ENCODE measurements at places on chromosomes 7 and 10. TPM values are rescaled to one million over a fixed set of nuclear protein-coding genes. Genes with fewer than 3 reads are reported as not detected.

DNA sequence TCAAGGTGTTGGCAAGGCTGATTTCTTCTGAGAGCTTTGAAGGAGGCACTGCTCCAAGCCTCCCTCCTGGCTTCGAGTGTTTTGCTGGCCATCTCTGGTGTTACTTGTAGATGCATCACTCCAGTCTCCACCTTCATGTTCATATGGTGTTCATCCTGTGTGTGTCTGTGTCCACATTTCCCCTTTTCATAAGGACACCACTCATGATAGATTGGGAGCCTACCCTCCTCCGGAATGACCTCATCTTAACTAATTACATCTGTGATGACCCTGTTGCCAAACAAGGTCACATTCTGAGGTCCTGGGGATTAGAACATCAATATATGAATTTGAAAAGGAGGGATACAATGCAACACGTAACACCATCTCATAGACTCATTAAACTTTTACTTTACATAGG is 119.0 kb downstream of the CREB5 start:
- peaks cover 4% of the 10 kb centered on the region for H3K27me3 ChIP-seq
- peak overlapping the region; percentile 61 for H3K27ac ChIP-seq
- H3K4me3 ChIP-seq = no peak overlapping the region
- no peak for DNase-seq
- H3K36me3 ChIP-seq = no peaks in the 10 kb centered on the region

DNA sequence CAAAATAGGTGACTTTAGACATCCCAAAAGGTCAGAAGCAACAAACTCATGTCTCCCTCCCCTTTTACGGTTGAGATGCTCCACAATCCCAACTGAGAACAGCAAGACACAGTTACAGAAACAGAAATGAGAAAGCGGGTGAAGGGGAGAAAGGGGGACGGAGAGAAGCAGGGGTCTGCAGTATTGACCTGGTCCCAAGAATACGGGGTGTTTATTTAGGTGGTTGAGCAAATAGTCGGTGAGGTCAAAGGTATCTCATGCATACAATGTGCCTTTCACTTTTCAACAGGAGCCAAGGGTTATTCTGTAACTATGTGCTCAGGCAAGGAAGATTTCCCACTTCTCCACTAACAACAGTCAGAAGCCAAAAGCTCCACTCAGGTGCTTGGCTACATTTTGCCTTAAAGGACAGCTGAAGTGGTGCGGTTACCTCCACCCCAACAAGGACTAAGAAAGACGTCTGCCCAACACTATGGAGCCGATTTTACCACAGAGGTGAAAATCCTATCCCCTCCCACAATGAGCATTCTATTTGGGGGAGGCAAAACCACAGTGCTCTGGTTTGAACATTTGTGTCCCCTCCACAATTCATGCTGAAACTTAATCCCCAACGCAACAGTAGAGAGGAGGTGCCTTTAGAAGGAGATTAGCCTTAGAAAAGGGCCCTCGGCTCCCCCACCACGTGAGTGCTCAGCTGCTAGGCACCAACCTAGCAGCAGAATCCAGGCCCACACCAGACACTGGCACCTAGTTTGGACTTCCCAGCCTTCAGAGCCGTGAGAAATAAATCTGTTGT is 77.9 kb downstream of the PARD3 start:
- H3K4me1 ChIP-seq = peaks cover 19% of the 10 kb centered on the region
- H3K27ac ChIP-seq = no peak overlapping the region
- H3K36me3 ChIP-seq = no peaks in the 10 kb centered on the region
- DNase-seq = no peak
- no peak overlapping the region for H3K4me3 ChIP-seq

DNA sequence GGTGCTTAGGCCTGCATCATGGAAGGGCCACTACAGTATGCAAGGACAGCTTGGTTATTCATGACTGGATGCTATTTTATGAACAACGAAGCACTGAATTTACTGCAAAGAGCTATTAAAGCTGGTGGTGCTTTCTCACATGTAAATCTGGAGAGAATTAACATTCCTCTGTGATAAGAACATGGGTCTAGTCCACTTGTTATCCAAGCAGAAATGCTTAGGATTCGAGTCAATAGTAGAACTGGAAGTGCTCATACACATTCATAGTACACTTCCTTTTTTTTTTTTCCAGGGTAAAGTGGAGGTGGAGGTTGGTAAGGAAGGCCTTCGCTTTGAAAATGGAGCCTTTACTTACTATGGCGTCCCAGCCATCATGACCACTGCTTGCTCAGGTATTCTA is 35.0 kb downstream of the CNNM1 start:
- DNase-seq = no peak
- no peak overlapping the region for H3K4me3 ChIP-seq
- H3K27me3 ChIP-seq = peaks cover 18% of the 10 kb centered on the region
- no peaks in the 10 kb centered on the region for H3K4me1 ChIP-seq

DNA sequence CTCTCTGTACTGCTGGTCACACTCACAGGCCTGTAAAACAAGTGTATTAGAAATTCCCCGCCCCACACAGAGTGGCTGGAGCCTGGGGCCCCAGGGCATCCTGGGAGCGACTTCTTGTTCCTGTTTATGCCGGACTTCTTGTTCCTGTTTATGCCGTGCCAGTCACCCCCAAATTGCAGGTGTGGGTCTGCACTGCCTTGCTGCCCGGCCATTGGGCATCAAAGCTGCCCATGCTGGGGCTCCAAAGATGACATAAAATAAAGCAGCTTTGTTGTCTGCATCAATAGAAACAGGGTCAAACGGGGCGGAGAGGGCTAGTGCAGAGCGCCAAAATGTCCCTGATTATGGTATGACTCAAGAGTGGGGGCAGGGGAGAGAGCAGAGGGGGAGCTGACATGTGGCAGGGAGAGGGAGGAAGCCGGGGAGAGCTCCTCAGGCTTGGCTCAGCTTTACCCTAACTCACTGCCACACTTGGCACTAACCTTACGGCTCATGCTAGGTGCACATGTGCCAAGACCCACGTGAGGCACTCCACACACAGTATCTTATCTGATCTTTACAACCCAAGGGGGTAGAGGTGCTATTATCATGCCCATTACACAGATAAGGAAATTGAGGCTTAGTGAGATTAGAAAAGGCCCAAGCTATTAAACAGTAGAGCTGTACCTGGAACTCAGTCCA is 98.4 kb downstream of the PIP4K2A start:
- no peak for DNase-seq
- peaks cover 35% of the 10 kb centered on the region for H3K4me1 ChIP-seq
- no peak overlapping the region for H3K27ac ChIP-seq
- no peaks in the 10 kb centered on the region for H3K36me3 ChIP-seq
- no peaks in the 10 kb centered on the region for H3K27me3 ChIP-seq

DNA sequence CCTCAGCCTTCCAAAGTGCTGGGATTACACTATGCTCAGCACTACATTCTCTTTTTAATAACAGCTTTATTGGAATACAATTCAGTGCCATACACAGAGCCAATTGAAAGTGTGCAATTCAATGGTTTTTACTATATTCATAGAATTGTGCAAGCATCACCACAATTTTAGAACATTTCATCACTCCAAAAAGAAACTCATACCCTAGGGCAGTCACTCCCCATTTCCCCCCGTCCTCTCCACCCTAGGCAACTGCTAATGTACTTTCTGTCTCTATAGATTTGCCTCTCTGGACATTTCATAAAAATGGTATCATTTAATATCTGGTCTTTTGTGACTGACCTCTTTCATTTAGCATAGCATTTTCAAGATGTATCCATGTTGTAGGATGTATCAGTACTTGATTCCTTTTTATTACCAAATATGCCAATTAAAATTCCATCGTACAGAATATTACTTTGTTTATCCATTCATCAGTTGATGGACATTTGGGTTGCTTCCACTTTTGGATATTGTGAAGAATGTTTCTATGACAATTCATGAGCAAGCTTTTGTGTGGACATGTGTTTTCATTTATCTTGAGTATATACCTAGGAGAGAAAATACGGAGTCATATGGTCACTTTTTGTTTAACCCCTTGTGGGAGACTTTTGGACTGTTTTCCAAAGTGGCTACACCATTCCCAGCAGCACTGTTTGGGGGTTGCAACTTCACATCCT is 6.3 kb upstream of the XPNPEP1 start:
- no peak for DNase-seq
- no peaks in the 10 kb centered on the region for H3K36me3 ChIP-seq
- H3K4me1 ChIP-seq = peaks cover 5% of the 10 kb centered on the region
- H3K4me3 ChIP-seq = no peak overlapping the region
- H3K27ac ChIP-seq = no peak overlapping the region
- H3K27me3 ChIP-seq = no peaks in the 10 kb centered on the region

DNA sequence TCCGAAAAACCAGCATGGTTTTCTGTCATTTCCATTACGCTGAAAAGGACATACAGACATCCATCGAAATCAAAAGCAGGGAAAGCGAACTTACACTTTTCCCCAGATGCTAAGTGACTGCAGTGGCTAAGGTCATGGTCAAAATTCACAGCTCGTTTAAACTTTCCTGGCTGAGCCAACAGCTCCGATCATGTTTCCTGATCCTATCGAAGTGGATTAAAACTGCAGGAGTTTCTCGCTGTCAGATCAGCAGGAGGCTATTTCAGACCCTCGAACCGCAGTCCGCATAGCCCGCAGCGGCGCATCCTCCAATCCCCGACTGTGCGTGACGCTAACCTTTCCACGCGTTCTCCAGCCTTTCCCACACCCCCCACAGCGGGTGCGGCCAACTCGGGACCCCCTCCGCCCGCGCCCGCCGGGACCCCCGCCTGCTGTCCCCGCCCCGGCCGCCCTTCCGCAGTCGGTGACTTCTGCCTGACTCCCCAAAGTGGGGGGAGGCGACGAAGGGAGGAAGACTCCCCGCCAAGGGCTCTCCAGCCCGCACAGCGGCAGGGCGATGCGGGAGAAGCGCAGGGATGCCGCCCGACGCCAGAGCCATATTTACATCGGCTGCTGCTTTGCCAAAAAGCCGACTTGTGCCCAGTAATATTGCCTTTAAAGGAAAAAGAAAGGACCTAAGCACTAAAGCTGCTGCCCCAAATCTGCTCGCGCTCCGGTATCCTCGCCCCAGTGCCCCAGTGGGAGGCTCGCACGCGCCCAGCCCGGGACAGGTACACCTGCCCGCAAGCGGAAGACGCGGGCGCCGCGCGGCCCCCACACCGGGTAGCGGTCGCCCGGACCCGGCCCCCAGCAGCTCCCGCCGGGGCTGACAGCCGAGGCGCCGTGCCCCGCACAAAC is 1.2 kb downstream of the PIP4K2A start:
- H3K27me3 ChIP-seq = no peaks in the 10 kb centered on the region
- no peaks in the 10 kb centered on the region for H3K36me3 ChIP-seq
- H3K27ac ChIP-seq = no peak overlapping the region
- H3K4me3 ChIP-seq = peak overlapping the region; percentile 89

DNA sequence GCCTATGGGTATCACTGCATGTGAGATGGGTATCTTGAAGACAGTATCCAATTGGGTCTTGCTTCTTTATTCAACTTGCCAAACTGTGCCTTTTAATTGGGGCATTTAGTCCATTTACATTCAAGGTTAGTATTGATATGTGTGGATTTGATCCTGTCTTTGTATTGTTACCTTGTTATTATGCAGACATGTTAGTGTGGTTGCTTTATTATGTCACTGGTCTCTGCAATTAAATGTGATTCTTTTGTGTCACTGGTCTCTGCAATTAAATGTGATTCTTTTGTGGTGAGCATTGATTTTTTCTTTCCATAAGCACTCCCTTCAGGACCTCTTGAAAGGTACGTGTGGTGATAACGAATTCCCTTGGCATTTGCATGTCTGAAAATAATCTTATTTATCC is 357.8 kb upstream of the STEAP1 start:
- no peaks in the 10 kb centered on the region for H3K4me1 ChIP-seq
- no peak overlapping the region for H3K27ac ChIP-seq
- no peaks in the 10 kb centered on the region for H3K36me3 ChIP-seq
- no peak for DNase-seq
- H3K27me3 ChIP-seq = no peaks in the 10 kb centered on the region

DNA sequence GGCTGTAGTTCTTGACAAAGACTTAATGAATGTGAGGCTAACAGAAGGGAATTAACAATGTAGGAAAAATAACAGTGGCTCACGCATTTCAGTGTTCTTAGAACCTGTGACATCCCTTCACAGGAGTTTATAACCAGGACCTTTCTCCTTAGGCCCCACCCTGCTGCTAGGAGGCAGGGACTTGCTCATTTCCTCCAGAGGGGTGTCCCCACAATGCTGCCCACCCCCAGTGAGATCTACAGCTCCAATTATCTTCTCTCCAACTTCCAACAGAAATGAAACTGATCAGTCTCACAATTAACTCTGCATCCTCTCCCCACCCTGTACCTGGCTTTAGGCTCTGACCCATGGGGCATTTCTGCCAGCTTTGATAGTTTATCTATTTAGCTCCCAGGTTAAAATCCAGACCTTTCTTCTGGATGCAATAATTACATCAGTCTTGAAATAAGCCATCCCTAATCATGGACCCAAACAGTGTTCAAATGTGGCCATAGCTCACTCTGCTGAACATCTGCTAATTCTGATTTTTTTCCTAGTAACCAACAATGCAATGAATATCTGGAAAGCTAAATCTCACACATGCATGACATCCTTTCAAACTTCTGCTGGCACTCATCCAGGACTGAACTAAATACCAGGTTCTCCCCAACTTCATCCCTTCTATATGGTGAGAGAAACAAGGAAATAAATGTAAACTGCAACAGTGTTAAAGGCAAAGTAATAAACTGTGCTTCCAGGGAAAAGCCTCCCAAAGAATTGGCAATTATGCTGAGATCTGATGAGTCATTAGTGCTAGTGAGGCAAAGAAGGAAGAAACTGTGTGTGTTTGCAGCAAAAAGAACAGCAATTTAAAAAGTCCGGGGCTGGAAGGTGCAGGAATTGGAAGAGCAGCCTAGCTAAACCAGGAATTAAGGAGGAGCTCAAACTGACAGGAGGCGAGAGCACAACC is 64.6 kb downstream of the HERPUD2 start:
- DNase-seq = peak; percentile 42
- H3K27me3 ChIP-seq = no peaks in the 10 kb centered on the region
- H3K4me3 ChIP-seq = no peak overlapping the region
- H3K4me1 ChIP-seq = peaks cover 5% of the 10 kb centered on the region

- no peaks in the 10 kb centered on the region for H3K4me1 ChIP-seq
- DNase-seq = peak; percentile 58
- H3K27ac ChIP-seq = no peak overlapping the region
- H3K27me3 ChIP-seq = peaks cover 18% of the 10 kb centered on the region
- H3K36me3 ChIP-seq = no peaks in the 10 kb centered on the region
Measured at GRCh38 chr7:130277763-130278643, 11.3 kb downstream of the CPA2 start.

DNA sequence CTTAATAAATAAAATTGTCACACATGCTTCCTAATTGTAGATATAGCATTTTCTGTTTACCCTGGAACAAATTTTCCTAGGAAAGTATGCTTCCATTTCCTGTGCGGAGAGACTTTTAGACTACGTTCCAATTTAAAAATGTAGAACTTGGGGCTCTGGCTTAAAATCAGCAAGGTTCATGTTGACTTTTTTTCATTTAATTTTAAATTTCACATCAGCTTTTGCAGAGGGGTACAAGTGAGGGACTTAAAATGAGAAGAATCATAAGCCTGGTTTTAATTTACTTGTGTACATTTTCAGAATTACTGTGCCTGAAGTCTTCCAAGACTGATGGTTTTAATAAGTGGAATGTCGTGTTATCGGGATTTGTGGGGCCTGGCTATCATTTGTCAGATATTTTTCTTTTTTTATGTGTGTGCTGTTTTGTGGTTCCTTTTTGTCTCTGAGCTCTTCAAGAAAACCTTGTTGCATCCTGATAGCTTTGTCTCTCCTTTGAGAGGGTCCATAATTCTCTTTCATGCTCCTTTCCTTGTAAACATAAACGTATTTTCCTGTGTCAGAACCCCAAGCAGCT is 8.8 kb upstream of the ATRNL1 start:
- H3K4me1 ChIP-seq = no peaks in the 10 kb centered on the region
- no peaks in the 10 kb centered on the region for H3K36me3 ChIP-seq

GPNMB gene
- 0.33 TPM for total RNA-seq

CALHM2 gene
- 32.1 TPM for total RNA-seq

GPC2 gene
- total RNA-seq = 17.5 TPM

STOX1 gene
- total RNA-seq = 0.48 TPM

GIMAP1 gene
- 11.8 TPM for total RNA-seq

FOXP2 gene
- 3.3 TPM for total RNA-seq

PAPOLB gene
- 0.07 TPM for total RNA-seq

All from endothelial cell of umbilical vein (primary cell).